ENCODE measurements at places on chromosomes 11 and 22.

DNA sequence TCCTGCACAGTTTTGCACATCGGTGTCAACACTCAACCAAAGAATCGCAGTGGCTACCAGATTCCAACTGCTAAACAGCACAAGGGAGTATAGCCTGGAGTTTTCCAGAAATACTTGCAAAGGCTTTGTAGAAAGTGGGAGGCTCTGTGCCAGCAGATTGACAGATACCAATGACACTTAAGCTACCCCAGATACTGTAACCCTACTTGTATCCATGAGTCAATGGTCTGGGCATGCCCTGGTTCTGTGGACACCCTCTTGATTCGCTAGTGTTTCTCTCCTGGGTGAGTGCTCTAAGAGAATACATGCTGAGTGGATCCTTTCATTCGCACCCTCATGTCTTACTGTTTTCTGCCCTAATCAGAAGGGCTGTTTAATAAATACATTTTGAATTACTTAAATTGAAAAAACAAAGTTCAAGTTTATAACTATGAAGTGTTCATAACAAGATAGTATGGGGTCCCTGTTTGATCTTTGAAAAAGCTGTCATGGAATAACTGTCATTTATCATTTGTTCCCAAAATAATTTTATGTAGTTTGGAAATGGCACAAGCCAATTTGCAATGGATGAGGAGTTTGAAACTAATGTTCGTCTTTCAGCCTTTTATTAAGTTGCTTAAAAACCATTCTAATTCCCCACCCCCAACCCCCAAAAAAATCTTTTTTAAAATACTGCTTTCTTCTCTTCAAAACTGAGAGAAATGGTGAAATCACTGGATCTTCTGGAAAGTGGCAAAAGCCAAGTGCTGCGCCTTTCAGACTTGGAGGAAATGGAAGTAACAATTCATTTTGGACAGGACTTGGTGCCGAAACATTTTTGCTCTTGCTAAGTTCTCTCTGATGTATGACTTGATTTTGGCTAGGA lies 600.5 kb upstream of the TENM4 start:
- no peak for DNase-seq

- no peak for DNase-seq
Measured at GRCh38 chr11:45538939-45539338, 126.5 kb downstream of the CHST1 start.

GRCh38 chr11:125102510-125102909 lies 8.9 kb downstream of the TMEM218 start:
- DNase-seq: no peak

DNA sequence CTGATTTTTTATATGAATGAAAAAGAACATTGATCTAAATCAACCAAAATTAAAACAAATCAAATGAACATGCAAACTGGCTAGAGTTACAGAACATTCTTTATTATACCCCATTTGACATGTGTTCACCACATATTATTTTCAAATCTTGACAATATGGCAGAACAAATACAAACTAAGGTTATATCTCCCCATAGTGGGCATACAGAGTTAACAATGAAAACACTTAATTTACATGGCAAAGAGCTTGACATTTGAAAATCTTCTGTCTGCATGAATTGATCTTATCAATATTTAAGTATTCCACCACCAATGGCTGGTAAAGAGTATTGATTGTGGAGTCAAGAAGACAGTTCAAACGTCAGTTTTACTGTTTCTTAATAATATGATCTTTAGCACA lies 197.9 kb upstream of the ANO3 start:
- DNase-seq: no peak

DNA sequence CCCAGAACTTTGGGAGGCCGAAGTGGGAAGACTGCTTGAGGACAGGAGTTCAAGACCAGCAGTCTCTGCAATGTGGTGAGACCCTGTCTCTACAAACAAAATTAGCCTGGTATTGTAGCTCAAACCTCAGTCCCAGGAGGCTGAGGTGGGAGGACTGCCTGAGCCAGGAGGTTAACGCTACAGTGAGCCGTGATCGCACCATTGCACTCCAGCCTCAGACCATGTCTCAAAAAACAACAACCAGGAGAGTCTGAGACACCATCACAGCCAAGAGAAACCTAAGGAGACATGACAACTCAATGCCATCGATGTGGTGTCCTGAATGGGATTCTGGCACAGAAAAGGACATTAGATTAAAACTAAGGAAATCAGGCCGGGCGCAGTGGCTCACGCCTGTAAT lies 28.3 kb upstream of the KDM2A start:
- DNase-seq: no peak

- no peak for DNase-seq
Measured at GRCh38 chr11:121659811-121660210, 207.0 kb upstream of the SORL1-AS1 start.

DNA sequence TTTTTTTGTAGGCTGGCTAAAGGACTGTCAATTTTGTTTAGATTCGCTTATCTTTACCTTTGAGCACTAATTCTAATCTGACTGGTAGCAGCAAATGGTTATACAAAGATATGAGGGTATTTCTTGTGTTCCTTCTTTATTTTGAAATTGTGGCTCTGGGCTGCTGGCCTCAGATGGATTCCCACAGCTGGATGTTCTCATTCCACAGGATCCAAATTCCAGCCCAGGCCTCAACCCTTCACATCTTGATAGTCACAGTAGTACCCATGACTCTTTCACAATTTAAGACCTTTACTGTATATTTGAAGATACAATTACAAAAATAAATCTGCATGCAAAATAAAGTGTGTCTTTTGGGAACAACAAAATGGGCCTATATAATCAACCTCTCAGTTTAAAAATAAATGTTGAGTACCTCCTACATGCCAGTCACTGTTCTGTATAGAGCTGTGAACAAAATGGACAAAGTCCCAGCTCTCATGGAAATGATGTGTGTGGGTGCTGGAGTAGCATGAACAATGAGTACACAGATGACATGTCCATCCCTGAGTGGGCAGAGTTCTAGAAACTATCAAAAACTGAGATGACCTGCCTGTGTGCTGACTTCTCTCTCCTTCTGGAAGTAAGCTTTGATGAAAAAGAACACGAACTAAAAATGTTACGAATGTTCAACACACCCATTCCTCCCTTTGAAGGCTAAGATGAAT lies 51.7 kb upstream of the FBXO3 start:
- no peak for DNase-seq

DNA sequence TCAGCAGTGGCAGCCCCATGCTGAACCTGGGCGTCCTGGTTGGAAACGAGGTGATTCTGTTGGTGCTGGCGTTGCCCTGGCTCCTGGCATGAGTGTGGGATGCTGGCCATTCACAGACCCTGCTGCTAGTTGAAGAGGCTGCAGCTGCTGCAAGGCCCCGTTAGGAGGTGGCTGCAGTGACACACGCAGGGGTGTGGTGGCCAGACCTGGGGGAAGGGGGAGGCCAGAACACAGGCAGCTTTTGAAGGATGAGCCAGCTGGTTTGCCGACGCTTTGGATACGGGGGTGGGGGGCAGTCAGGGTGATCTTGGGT lies 77.2 kb downstream of the MORC2 start:
- no peak for DNase-seq

DNA sequence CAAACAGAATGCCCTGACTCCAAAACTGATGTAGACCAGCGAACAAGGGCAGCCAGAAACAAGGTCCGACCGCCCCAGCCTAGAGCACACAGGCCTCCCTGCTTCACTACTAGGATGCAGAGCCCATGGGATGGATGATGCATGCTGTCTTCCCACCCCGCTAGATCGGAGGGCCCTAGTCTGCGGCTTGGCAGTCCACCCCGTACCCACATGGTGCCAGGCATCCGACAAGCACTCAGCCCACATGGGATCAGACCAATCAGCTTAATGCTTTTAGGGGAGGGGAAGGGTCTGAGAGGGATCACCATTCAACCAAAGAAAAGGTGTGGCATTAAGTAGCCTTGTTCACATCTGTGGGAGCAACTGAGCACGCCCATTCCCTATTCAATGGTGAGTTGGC lies 30.6 kb downstream of the PISD start:
- DNase-seq: no peak

GRCh38 chr11:3674189-3674588 lies 3.0 kb upstream of the CHRNA10 start:
- DNase-seq: no peak

DNA sequence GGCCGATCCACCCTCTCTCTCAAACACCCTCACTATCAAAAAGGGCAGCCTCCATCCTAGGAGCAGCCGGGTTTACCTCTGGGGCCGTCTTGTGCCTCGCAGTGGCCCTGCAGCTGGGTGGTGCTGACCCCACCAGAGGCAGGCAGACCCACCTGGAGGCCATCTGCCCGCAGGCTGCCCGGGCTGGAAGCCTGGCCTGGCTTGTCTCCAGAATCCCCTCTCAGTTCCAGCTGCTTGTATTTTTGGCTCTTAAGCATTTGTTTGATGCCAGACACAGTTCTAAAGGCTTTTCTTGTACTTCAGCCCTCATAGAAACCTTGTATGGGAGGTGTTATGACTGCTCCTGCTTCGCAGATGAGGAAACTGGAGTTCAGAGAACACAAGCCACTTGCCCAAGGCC lies 4.2 kb upstream of the NFAM1 start:
- DNase-seq: no peak
